ENCODE measurements at places on chromosomes 2 and 18.

DNA sequence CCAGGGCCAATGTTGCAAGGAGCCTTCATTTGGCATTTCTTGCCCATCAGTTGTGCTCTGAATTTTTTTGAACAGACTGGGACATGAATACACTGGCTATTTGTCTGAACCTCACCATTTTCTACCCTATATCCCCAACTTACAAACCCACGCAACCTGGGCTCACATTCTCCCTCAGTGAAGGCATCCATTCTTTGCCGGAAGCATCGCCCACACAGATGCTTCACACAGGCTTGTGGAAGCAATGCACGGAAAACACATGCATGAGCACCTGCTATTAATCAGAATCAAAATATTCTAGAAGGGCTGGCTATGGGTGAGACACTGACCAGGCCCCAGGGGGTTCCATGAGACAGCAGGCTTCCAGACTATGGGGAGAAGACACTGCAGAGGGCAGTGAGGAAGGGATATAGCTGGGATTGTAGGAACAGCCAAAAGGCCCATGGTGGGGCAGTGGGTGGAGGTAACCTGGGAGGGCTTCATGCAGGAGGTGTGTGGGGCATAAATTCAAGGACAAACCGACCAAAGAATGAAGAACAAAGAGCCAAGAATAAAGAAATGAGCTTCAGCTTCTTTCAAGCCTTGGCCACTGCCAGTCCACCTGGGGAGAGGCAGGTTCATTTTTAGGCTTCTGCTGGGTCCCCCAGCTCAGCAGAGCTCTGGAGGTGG, 261.5 kb downstream of the CELF4 start:
- no peak for DNase-seq

GRCh38 chr2:173521450-173522192, 166.9 kb downstream of the CDCA7 start:
- DNase-seq, result peak; percentile 13

- DNase-seq, result peak; percentile 22
Observed at GRCh38 chr18:60493066-60493465, 120.5 kb upstream of the MC4R start.

DNA sequence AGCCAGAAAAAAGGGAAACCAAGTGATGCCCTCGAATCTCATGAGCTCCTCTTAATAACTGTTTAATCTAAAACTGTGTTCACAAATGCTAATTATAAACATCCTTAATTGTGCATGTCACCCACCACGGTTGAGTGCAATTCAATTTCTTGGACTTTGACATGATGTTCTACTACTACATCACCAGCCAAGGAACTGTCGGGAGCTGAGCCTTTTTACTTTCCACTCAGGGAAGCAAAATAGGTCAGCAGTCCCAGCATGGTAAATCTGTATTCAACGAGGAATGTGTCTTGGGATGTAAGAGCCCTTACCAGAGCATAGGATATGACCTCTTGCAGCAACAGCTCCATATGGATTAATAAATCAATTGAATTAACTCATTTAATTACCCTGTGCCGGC, 20.8 kb upstream of the REG3G start:
- DNase-seq, result no peak
